ENCODE measurements at places on chromosomes 2 and 18.

- no peak for DNase-seq
These were observed 60.7 kb downstream of the RRM2 start for GRCh38 chr2:10183146-10183675.

- DNase-seq: no peak
These were observed 992.7 kb downstream of the BCL11A start for GRCh38 chr2:59560769-59561168.

GRCh38 chr2:229084447-229084846 is 186.6 kb downstream of the PID1 start:
- DNase-seq: no peak

DNA sequence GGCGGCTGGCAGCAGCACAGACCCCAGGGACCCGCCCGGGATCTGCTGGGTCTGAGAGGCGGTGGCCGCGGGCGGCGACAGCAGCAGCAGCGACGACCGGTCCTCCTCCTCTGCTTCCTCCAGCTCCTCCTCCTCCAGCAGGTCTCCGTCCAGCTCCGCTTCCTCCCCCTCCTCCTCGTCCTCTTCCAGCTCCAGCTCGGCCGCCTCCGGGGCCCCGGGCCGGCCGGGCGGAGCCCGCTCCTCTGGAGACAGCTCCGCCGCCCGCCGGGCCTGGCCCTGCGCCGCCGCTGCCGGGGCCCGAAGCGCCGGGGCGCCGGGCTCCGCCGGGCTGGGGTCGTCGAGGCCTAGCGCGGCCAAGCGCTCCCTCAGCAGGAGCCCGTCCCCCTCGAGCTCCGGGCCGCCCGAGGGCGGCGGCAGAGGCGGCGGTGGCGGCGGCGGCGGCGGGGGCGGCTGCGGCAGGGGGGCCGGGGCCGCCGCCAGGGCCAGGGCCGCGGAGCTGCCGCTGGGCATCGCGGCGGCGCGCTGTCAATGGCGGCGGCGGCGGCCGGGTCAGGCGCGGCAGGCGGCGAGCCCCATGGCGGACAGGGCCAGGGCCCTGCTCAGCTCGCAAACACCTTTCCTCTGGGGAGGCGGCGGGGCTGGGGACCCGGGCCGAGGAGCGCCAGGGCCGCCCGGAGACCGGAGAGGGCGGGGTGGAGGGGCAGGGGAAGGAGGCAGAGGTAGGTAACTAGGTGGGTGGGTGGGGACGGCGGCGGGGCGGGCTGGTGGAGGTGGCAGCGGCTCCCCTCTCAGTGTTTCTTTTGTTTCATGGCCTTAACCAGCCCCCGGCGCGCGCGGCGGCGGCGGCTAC is 445 bp downstream of the MEX3C start:
- DNase-seq: no peak

- no peak for DNase-seq
These were observed 60.2 kb downstream of the LYPD6B start for GRCh38 chr2:149098701-149099100.
